Brain (organoid and tissue), 16 donors: ENCODE measurements at places on chromosomes 1 and 21. TPM values are rescaled to one million over a fixed set of nuclear protein-coding genes. Genes with fewer than 3 reads are reported as not detected.

GRCh38 chr1:184974056-184974836, at the start of gene NIBAN1:
Gene NIBAN1, minus strand, starts transcription at chr1:184974508. Its CDS starts 152 bp downstream, at chr1:184974356.
- no peak for DNase-seq

- DNase-seq: no peak
These were observed 94.0 kb downstream of the LACTBL1 start for GRCh38 chr1:22878626-22879025.

Gene CNR2
- polyA plus RNA-seq: not detected

Gene RCSD1
- polyA plus RNA-seq: 2.5 TPM

DNA sequence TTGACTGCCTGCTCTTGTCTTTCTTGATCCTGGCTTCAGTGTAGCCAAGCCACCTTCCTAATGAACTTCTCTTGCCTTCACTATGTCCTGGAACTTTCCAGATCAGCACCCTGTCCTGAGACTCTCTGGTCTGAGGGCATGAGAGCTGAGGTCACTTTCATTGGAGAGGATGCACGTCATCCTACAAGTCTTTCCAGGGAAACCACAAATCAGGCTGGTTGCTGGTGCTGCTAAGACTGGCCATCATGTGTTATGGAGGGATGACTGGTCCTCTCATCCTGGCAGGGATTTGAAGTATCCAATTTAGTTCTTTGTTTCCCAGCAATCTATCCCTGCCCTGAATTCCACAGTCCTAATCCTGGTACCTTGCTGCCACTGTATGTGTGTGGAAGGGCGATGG, 228.6 kb downstream of the GPATCH2 start:
- DNase-seq: no peak

Gene RSPO1
- not detected for polyA plus RNA-seq

DNA sequence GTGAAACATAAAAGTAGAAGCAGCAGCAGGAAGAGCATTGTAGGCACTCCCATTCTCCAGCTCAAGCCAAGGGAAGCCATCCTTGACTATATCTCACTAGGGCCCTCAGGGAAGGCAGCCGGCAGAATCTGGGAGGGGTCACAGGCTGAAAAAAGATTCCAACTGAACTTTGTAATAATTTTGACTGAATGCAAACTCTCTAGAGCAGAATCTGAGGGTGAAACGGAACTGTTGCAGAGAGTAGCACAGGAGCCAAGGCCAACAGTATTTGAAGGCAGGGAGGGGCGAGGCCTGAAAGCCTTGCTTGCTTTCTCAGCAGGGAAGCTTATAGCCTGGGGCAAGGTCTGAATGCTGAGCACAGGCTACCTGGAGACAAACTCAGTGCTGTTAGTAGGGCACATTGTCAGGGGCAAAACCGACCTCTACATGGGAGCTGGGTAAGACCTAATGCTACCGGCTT, 180.6 kb downstream of the COL24A1 start:
- no peak for DNase-seq

DNA sequence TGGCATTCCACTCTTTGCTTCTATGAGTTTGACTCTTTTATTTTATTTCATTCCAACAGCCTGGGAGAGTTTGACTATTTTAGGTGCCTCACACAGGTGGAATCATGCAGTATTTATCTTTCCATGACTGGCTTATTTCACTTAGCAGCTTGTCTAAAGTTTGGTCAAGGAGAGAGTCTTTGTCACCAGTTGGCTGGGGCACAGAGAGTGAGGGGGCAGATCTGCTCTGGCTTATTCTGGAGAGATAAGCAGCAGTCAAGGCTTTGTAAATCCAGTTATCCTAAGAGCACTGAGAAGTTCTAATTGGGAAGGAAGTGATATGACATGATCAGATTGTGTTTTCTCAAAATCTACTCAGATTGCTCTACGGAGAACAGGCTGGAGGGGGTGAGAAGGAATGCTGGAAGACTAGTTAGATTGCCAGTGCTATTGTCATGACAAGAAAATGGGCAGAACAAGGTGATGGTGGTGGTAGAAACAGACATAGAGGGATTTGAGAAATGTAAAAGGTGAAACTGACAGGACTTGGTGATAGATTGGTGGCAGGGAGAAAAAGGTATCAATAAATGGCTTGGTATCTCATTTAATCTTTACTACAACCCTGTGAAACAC, 12.1 kb upstream of the CTTNBP2NL start:
- no peak for DNase-seq

GRCh38 chr1:30234091-30234490, 489.3 kb downstream of the MATN1 start:
- no peak for DNase-seq

GRCh38 chr1:28577738-28578536, 14.1 kb upstream of the RAB42 start:
- no peak for DNase-seq

GRCh38 chr1:243554686-243555085, 295.4 kb downstream of the AKT3 start:
- no peak for DNase-seq

Gene ITGB2
- polyA plus RNA-seq: 11.3 TPM

- no peak for DNase-seq
These were observed 16.2 kb downstream of the AZIN2 start for GRCh38 chr1:33097137-33097611.

DNA sequence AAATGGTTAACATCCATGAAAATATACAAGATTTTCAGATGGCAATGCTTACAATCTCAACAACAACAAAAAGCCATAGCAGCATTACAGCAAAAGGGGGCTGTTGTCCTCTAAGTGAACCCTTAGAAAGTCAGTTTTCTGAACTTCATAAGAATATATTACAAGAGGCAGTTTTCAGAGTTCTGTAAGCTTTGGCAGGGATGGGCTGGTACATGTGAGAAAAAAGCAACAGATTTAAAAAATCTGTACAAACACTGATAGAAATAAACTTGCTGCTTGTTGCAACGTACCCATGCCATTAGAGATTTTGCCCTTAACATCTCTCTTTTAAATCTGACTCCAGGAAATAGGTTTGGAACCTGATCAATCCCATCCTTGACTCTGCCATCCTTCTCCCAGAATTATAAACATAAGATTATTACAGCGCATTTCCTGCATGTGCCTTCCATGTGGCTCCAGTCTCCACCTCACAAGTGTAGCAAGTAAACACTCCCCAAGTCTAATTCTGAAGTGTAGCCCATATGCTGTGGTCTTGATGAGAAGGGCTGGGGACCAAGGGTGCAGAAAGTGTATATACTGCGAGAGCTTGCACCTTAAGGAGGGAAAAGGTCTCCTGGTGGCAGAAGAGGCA, 101.4 kb upstream of the TSPAN2 start:
- no peak for DNase-seq

DNA sequence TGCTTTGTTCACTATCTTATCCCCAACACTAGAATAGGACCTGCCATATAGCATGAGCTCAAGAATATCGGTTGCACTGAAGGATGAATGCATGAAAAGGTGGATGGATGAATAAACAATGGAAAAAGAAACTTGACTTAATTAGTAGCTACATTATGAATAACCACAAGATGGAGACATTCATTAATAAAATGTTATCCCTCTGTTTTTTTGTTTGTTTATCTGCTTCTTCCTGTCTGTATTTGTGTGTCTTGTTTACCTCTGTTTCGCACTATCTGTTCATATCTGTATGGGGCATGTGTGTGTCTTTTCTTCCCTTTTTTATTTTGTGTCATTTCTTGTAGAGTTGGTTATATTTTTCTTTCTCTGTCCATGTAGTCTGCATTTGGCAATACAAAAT, 1.1 kb upstream of the OR14I1 start:
- no peak for DNase-seq

Gene TNFRSF9
- polyA plus RNA-seq: not detected

DNA sequence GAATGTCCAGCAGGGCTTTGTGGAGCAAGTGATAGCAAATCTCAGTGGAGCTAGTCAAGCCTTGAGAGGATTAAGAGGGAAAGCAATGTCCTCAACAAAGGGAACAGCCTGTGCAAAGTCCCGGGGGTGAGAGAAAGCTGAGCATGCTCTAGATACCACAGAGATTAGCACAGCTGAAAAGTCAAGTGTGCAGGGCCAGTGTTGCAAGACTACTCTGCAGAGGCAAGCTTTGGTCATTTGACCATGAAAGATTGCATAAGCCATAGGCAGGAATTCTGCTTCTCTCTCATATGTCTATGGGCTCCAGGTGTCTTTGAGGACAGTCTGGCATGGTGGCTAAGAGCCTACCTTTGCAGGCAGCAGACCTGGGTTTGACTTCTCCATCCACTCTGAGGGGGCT, 181.0 kb upstream of the JUN start:
- DNase-seq: no peak

- DNase-seq: no peak
These were observed 11.2 kb upstream of the FOXO6 start for GRCh38 chr1:41350055-41350378.

DNA sequence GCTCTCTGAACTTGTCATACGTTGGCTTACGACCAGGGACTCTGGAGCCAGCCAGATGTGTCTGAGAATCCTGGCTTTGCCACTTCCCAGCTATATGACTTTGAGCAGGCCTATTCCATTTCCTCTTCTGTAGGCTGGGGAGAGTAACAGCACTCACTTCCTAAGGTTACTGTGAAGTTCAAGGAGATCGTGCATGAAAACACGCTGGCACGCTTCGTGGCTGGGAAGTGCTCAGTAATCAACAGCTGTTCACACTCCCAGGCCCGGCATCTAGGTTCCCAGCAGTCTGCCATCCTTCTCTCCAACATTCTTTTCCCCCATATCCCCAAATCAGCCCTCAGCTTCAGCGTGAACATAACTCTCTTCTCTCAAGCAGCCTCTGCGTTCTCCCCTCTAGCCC, 2.0 kb downstream of the ASCL5 start:
- DNase-seq: no peak

DNA sequence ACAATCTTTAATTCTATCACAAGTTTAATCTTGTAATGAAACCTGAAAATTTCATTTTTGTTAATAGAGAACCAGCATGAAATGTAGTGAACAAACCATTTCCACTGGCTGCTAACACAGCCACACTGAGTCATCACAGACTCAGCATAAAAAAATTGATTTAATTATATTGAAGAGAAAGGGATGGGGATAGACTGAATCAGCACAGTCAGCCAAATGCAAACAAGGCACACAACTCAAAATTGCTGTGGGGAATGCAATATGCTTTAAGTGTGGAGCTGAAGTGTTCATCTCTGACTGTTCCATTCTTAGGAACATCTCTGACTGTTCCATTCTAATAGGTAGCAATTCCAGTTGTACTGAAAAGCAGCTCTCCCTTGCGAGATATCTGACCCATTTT, 299.8 kb downstream of the MRPL39 start:
- no peak for DNase-seq

Gene LAPTM5
- 35.0 TPM for polyA plus RNA-seq
